ENCODE measurements at places on chromosomes 1 and 21.

- no peak for DNase-seq
Observed at GRCh38 chr1:108345776-108346531, 102.1 kb upstream of the NBPF4 start.

GRCh38 chr1:6813165-6813564 lies 27.9 kb downstream of the CAMTA1 start:
- DNase-seq, result no peak

- peak; percentile 83 for DNase-seq
Observed at GRCh38 chr1:25031966-25032667, 102.0 kb upstream of the RUNX3 start.

DNA sequence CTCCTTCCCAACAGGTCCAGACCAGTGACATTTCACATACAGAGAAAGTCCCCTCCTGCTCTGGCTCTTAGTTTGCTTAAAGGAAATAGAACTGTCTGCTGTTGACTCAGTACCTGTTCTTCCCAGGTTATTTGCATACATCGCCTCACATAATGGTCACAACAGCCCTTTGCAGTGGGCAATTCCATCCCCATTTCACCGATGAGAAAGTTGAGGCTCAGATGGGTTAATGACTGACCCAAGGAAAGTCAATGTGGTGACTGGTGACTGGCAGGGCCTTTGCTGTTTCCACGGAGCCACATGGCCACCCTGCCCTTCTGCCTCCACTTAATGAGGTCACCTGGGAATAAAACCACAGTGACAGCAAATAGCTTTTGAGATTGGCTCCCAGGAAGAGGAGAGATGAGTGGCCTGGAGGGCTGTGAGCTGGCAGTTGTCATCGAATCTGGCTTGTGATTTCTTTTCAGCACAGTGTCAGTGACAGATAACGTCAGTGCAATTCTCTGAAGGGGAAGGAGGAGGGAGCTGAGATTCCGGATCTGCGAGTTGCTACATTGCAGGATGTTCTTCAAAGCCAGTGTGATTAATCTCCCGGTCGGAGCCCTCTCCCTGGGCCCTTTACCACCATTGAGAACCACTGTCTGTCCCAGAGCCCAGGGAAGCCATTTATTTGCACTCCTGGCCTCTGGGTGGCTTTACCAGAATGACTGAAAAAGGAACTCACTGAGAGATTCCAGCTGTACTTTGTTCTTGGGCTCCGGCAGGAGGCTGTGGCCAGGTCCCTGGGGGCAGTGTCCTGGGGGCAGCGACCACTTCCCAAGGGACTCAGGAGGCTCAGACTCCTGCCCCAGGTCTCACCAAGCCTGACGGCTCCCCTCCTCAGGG lies 117.2 kb downstream of the CNIH3 start:
- DNase-seq, result no peak

DNA sequence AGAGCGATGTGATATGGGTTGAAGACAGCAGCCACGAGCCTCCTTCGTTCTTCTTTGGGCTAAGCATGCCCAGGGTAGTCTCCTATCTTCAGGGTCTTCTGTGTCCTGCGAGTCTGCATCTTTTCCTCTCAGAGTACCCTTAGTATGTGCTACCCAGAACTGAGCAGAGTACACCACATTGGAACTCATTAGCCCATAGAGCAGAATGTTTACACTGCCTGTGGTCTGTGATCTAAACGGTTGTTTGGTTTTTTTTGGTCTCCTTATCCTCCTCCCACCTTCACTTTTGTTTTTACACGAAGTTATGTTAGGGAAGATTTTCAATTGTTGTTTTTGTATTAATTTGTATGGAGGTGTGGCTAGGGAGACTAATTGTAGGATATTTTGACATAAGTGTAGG lies 126.4 kb downstream of the NEK7 start:
- no peak for DNase-seq

- DNase-seq, result no peak
Observed at GRCh38 chr1:2412773-2413494, 570 bp upstream of the PEX10 start.

- no peak for DNase-seq
Observed at GRCh38 chr1:247459507-247459906, 1.6 kb upstream of the OR2B11 start.

DNA sequence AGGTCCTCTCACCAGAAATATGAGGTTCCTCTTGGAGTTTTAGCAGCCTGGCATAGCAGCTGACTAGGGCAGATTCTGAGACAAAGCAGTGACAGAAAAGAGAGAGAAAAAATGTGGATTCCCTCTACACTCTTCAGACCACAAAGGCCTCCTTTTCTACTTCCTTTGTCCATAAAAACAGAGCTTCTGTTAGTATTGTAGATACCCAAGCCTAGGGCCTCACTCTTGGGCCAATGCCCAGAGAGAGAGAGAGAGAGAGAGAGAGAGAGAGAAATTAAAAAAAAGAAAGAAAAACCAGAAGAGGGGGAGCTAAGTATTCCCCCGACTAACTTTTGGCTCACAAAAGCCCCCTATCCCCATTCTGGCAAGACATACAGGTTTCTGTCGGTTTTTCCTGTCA lies 2.4 kb upstream of the ZRANB2 start:
- DNase-seq, result no peak

- no peak for DNase-seq
Observed at GRCh38 chr21:28949318-28949717, 43.4 kb downstream of the LTN1 start.

- no peak for DNase-seq
Observed at GRCh38 chr1:113073479-113073950, 517 bp downstream of the LRIG2 start.

- DNase-seq, result no peak
Observed at GRCh38 chr1:66834926-66835325, 33.9 kb upstream of the INSL5 start.

DNA sequence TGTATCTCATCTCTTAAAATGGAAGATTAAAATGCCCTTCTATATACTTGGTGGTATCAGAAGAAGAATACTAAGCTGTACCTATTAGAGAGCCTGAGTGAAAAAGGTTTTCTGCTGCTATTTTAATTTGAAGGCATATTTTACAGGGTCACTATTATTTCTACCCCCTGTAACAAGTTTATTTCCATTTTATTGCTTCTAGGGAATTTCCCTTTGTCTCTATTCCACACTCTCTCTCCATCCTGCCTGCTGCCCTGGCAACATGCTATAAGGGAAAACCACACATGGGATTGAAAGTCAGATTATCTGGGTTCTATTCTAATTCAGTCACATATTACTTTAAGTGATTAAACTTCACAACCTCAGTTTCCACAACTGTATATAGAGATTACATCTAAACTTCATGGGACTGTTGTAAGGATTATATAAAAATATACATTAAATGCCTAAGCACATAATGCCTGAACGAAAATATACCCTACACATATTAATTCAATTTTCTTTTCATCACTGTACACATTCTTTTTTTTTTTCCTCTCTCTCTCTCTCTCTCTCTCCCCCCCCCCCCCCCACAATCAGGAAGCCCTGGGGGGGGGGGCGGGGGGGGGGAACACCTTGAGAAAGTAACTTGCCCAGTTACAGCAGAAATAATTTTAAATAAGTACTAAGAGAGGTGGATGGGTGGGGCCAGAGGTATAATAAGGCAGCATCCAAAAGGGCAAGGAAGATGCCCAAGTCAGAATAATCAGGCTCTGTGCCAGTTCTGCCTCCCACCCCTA lies 51.5 kb downstream of the LUZP1 start:
- DNase-seq, result no peak

- no peak for DNase-seq
Observed at GRCh38 chr1:78121710-78122109, 75.9 kb downstream of the GIPC2 start.

GRCh38 chr1:51990478-51990965 lies at the start of gene RAB3B:
RAB3B (minus strand) TSS chr1:51990700; CDS start chr1:51977117, 13,583 bp downstream.
- DNase-seq, result peak; percentile 82

GRCh38 chr1:56901716-56902115 lies 47.1 kb downstream of the C8A start:
- no peak for DNase-seq

- DNase-seq, result no peak
Observed at GRCh38 chr1:210251680-210252490, 19.3 kb downstream of the SERTAD4 start.

GRCh38 chr1:198187973-198188588 lies 31.3 kb downstream of the NEK7 start:
- peak; percentile 75 for DNase-seq

- no peak for DNase-seq
Observed at GRCh38 chr1:18803851-18804250, 55.6 kb downstream of the TAS1R2 start.

- no peak for DNase-seq
Observed at GRCh38 chr1:204888294-204888693, 17.6 kb downstream of the NFASC start.

GRCh38 chr1:207825719-207826556 lies 74.1 kb downstream of the CD46 start:
- peak; percentile 89 for DNase-seq

DNA sequence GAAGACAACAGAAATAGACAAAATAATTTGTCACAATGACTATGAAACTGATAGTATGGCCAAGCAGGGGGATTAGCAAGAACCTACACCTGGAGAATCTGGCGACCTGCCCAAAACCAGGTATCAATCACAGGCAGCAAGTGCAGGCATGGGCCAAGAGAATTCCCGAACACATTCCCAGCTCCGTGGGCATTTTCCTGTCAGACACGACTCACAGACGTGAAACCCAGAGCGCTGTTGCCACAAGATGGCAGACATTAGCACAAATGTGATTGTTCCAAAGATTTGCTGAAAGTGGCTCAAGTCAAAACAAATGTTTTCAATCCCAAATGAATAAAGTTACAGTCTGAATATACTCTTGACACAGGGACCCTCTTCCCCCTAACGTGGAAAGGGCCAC lies 36.8 kb downstream of the HLCS start:
- no peak for DNase-seq

- no peak for DNase-seq
Observed at GRCh38 chr1:183783342-183783741, 21.6 kb upstream of the RGL1 start.

- DNase-seq, result no peak
Observed at GRCh38 chr1:32681999-32682398, 20.6 kb downstream of the SYNC start.

DNA sequence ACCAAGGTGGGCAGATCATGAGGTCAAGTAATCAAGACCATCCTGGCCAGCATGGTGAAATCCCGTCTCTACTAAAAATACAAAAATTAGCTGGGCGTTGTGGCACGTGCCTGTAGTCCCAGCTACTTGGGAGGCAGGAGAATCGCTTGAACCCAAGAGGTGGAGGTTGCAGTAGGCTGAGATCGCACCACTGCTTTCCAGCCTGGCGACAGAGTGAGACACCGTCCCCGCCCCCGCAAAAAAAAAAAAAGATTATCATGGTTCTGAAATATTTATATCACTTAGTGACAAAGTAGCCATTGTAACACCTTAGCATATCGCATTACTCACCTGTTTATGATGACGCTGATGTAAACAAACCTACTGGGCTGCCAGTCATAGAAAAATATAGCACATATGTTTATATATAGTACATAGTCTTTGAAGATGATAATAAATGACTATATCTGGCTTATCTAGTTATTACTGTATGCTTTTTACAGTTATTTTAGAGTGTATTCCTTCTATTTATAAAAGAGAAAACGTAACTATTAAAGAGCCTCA lies 160.2 kb downstream of the NCAM2 start:
- no peak for DNase-seq

DNA sequence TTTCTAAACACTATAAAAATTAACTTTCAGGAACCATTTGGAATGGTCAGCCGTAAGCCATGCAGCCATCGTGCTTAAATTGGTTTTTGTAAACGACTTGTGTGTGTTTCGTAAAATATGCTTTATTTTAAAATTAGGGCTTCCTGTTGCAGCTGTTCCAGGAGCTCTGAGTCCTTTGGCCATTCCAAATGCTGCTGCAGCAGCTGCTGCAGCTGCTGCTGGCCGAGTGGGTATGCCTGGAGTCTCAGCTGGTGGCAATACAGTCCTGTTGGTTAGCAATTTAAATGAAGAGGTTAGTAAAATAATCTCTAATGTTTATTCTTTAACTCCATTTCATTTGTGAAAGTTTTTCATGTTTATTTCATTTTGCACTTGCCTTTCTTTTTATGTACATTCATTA lies 83.1 kb downstream of the PTBP2 start:
- DNase-seq, result no peak

- no peak for DNase-seq
Observed at GRCh38 chr1:171583591-171584201, 38.3 kb upstream of the MYOCOS start.

DNA sequence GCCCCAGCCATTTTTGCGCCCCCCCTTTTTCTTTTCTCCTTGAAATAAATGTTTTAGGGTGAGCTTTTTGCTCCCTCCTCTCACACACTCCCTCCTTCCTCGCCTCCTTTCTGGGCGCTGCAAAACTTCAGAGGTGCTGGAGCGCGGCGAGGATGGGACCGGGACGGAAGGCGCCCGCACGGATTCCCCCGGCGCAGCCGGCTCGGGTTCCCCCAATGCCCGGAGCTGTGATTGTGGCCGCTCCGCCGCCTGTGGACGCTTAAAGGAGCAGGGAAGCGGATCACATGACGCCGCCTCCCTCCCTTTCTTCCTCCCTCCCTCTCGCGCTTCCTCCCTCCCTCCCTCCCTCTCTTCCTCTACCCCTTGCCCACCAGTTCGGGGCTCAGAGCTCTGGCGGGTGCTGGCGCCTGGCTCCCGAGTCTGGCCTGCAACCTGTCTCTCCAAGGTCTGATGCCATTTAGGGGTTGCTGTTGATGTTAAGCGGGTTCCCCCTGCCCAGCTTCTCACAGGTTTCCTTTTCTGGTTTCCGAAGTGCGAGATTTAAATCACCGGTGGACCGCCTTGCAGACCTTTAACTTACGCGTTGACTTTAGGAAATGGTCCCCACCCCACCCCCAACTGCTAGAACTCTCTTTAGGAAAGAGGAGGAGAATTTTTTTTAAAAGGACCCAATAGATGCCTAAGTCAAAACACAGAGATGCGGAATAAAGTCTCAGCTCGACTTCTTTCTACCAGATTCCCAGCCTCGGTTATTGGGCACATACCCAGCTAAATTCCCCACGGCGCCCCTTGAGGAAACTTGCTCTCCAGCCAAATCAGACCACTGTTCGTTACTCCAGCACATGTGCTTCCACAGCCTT lies at the start of gene WLS:
Gene WLS (minus strand): TSS at position 235 of the 860 bp plus-strand sequence. CDS start 224 bp downstream, at position 11.
- DNase-seq, result no peak

GRCh38 chr1:36530791-36531190 lies 48.1 kb upstream of the CSF3R start:
- DNase-seq, result no peak

DNA sequence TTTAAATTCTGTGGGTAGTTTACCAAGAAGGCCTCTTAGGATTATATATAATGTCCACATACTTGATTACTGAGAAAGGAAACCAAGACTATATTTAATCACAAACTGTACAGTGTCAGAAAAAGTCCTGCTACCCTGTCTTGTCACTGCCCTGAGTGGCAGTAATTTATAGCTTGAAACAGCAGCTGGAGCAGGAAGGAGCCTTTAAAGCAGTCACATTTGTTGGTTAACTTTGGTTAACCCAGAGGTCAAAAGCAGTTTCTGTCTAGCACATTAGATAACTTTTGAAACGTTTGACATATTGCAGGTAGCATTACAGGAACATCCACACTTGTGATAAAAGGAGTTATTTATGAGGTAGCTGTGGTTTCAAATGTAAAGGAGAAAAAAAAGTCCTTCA lies 161.7 kb downstream of the ROR1 start:
- DNase-seq, result no peak

Data from CD4-positive, alpha-beta T cell treated with Interleukin-2 at 100 ng/mL for 4 hours (primary cell).